ENCODE measurements at places on chromosomes 16 and 17.

DNA sequence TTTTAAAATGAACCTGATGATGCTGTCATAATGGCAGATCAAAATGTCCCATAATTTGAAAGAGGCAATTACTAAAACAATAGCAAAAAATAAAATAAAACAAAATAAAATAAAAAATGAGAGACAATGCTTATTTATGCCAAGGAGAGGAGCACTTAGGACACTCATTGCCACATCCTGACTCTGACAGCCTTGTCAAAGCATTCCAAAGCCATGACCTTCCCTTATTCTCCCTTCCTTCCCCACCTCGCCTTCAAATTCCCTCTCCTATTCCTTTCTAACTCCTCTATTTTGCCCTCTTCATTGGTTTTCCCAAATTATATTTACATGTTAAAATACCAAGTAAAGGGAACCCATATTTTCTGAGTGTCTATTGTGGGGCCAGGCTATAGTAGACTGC, 220.0 kb downstream of the CDH13 start:
- DNase-seq = no peak

- DNase-seq = no peak
Measured at GRCh38 chr16:87380403-87380802, 3.2 kb downstream of the FBXO31 start.

GRCh38 chr17:40564195-40564882, 933 bp downstream of the CCR7 start:
- no peak for DNase-seq

DNA sequence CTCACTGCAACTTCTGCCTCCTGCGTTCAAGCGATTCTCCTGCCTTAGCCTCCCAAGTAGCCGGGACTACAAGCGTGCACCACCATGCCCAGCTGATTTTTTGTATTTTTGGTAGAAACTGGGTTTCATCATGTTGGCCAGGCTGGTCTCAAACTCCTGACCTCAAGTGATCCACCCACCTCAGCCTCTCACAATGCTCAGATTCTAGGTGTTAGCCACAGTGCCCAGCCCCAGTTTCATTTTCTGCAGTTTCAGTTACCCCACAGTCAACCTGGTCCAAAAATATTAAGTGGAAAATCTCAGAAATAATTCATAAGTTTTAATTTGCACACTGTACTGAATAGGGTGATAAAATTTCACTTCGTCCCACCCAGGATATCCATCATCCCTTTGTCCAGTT, 28.7 kb downstream of the KNOP1 start:
- DNase-seq = no peak

GRCh38 chr17:17066021-17066420, 23.8 kb downstream of the MPRIP start:
- DNase-seq = no peak

- no peak for DNase-seq
Measured at GRCh38 chr17:1255041-1255440, 15.2 kb upstream of the BHLHA9 start.

DNA sequence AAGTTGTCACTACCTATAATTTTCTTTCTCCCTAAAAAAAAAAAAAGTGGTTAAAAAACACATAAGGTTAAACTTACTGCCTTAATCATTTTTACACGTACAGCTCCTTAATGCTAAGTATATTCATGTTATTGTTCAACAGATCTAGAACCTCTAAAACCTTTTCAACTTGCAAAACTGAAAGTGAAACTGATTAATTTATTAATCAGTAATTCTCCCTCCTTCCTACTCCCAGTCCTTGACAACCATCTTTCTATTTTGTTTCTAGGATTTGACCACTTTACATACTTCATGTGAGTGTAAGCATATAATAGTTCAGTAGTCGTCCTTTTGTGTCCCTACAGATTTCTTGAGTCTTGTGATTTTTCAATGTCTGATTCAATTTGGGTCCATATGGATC, 251.4 kb upstream of the KIF2B start:
- DNase-seq = no peak

GRCh38 chr17:81176666-81177065, 10.6 kb upstream of the AATK start:
- no peak for DNase-seq

GRCh38 chr17:17852930-17853329, 16.1 kb upstream of the SREBF1 start:
- no peak for DNase-seq

DNA sequence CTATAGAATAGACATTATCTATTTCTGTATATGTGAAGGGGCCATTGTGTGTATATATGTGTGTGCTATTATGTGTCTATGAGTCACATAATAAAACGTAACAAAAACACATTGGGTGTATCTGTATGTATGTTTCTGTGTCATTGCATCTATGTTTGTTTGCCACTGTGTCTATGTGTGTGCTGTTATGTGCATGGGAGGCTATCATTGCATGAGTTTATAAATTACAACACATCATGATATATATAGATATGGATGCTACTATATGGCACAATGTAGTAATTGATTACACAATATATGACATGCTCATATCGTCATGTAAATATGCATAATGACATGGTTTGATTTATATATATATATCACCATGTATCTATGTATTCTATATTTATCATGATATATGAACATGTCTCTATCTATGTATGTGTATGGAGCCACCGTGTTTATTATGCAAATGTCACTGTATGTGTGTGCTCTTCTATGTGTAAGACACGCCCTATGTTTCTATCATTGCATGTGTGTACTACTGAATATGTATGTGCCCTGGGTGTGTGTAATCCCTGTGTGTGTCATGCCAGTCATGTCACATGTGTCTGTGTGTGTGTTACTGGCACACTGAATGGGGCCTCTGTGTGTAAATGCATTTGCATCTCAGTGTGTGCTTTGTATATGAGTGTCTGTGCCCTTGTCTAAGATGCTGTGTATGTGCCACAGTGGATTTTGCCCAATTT, 1.4 kb upstream of the TSPOAP1 start:
- no peak for DNase-seq

DNA sequence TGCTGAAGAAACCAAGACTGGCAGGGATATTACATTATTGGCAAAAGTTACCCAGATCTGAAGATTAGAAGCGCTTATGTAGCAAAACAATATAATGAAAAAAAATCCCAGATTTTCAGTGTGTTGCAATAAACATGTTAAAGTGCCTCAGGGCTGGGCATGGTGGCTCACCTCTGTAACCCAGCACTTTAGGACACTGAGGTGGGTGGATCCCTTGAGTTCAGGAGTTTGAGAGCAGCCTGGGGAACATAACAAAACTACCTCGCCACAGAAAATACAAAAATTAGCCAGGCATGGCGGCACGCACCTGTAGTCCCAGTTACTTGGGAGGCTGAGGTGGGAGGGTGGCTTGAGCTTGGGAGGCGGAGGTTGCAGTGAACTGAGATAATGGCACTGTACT, 6.8 kb downstream of the ZNF207 start:
- no peak for DNase-seq

DNA sequence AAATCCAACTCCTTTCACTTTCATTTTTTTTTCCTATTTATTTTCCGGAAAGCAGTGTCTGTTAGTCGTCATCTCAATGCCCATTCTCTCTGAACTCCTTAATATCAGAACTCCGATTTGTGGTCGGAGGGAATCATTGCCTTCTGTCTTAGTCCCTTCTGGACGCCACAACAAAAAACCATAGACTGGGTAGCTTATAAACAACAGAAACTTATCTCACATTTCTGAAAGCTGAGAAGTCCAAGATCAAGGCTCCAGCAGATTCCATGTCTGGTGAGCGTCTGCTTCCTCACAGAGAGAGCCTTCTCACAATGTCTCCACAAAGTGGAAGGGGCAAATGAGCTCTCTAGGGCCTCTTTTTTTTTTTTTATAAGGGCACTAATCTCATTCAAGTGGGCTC, 296.6 kb upstream of the CDH11 start:
- DNase-seq = no peak

- DNase-seq = peak; percentile 63
Measured at GRCh38 chr16:4846503-4846900, 586 bp downstream of the GLYR1 start.

DNA sequence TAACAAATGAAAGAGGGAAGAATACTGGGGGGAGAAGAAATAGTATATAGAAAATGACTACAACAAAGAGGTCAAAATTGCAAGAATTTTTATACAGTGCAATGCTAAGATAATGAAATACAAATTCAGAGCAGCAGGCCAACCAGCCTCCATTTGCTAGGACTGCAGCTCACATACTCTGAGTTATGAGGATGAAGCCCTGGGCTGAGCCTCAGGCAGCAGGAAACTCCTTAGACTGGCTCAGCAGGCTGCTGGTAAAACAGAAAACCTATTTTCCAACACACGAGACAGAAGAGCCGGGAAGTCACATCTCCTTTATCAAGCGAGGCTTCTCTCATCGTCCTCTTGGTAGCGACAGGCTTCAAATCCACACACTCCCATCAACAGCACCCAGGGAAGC, 296.5 kb downstream of the SLC39A11 start:
- DNase-seq = no peak
